Inflammatory macrophage treated with lipopolysaccharide for 4 hours (primary cell): ENCODE measurements at places on chromosomes 11 and 22.
A peak's percentile ranks its signal among the peaks of the same experiment; 100 is the strongest.

DNA sequence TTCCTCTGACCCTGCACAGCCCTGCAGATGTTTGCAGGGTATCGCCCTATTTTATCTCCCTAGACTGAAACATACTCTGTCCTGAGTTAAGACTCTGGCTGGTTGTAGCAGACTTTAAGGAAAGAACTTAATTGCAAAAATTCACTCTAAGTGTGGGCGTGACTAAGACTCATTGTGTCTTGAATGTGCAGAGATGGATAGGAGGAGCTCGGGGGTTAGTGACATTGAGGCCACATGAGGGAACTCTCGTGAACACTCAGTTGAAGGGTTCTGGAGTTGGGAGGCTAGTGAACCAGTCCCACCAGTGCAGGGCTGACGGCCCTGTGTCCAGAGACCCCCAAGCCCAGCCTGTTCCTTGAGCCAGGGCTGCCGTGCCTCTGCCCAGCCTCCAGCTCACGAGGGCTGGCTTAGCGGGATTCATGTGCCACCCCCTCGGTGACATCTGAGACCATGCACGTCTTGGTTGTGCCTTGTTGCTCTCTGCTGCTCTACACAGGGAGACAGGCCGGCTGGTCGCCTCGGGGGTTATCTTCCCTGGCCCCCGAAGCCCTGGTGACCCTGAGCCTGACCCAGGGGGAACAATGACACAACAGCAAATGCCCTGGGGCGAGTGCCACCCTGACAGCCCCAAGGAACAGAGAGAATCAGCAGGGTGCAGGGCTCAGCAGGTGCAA is 11.4 kb upstream of the TBX1 start:
- DNase-seq: no peak

GRCh38 chr11:7648264-7648663 is 25.0 kb downstream of the CYB5R2 start:
- DNase-seq: no peak

GRCh38 chr22:41821471-41822316 is 11.2 kb upstream of the SREBF2 start:
- no peak for DNase-seq

DNA sequence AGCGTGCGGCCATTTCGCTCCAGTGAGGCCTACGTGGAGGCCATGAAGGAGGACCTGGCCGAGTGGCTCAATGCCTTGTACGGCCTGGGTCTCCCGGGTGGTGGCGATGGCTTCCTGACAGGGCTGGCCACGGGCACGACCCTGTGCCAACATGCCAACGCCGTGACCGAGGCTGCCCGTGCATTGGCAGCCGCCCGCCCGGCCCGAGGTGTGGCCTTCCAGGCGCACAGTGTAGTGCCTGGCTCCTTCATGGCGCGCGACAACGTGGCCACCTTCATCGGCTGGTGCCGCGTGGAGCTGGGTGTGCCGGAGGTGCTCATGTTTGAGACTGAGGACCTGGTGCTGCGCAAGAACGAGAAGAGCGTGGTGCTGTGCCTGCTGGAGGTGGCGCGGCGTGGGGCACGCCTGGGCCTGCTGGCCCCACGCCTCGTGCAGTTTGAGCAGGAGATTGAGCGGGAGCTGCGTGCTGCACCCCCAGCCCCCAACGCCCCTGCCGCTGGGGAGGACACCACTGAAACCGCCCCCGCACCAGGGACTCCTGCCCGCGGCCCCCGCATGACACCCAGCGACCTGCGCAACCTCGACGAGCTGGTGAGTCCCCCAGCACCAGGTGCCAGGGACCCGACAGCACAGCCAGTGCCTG is 1.8 kb downstream of the GAS2L1 start:
- no peak for DNase-seq

GRCh38 chr11:68390315-68390714 is 70.2 kb upstream of the PPP6R3 start:
- no peak for DNase-seq

GRCh38 chr11:61917334-61918109 is at the start of gene RAB3IL1:
RAB3IL1 (minus strand) TSS chr11:61917566; CDS start chr11:61917367, 199 bp downstream.
- DNase-seq: no peak

- no peak for DNase-seq
Observed at GRCh38 chr11:69703453-69703767, 412 bp downstream of the FGF19 start.

GRCh38 chr11:124982043-124982442 is 28.0 kb downstream of the CCDC15 start:
- no peak for DNase-seq

- no peak for DNase-seq
Observed at GRCh38 chr11:104011044-104011443, 25.4 kb upstream of the DDI1 start.

DNA sequence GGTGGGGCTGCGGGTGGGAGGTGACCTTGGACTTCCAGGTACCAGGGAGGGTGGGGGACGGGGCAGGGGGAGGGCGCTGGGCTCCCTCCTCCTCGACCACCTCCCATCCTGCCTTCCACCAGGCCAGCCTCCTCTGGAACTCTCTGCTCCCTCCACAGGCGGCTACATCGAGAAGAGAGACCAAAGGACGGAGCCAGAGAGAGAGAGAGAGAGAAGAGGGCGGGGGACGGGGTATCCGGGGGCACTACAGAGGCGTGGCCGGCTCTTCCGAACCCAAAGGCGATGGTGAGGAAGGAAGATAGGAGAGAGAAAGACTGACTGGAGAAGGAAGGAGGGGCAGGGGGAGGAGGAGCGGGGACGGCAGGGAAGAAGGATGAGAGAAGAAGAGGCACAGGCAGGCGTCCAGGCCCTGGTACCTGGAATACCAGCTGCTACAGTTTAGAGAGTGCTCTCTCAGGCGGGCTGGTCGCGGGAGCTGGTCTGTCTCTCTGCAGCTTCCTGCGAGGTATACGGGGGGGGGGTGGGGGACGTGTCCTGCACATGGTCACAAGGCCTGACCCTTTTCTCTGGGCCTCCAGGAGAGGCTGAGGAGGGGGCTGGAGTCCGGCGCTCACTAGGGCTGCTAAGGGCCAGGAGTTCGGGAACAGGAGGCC is 38.0 kb downstream of the IGSF9B start:
- DNase-seq: no peak

DNA sequence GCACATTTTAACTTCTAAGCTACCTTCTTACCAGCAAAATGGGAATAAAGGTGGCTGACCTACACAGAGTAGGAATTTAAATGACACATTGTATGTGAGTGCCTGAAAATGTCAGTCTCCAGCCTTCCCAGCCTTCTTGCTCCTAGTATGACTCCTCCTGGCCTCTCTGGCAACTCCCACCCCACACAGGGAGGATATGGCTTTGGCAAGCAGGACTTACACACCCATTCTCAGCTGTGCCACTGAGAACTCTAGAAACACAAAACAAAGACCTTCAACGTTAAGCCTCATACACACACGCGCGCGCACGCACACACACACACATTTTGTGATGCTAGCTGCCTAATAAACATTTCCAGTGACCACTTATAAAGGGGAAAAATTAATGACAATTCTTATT is 65.8 kb downstream of the PACSIN2 start:
- DNase-seq: no peak

DNA sequence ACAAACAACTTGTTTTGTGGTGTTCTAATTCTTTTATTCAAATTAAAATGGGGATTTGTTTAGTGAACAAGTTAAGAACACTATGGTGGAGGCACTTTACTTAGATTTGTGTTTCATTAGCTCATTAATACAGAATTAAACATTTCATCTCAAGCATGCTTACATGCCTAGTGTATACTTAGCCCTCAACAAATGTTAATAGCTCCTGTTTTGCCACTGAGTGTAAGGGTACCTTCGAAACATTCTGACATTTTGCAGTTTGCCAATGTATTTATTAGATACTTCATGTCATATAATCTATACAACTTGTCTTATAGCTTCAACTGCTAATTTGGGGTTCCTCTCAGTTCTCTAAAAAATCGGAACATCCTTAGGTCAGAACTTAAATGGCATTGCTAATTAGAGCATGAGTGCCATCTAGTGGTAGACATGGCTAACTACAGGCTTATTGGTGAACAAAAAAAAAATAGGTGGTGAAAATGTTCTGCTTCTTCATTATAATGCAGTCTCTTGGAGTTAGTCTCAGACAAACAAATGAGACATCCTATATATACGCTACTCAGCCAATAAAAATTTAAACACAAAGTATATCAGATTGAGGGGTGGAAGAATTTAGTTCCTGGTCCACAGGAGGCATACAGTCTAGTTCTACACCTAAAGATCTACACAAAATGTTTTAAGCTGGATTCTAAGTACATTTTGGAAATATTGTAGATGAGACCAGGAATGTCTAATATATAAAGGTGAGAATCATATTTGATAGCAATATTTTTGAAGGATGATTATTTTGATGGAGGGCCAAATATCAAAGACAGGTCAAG is 4.9 kb upstream of the CNTN5 start:
- peak; percentile 30 for DNase-seq

GRCh38 chr11:77656362-77656761 is 18.8 kb upstream of the CLNS1A start:
- no peak for DNase-seq

- DNase-seq: no peak
Observed at GRCh38 chr22:49587987-49588386, 239.7 kb downstream of the BRD1 start.

DNA sequence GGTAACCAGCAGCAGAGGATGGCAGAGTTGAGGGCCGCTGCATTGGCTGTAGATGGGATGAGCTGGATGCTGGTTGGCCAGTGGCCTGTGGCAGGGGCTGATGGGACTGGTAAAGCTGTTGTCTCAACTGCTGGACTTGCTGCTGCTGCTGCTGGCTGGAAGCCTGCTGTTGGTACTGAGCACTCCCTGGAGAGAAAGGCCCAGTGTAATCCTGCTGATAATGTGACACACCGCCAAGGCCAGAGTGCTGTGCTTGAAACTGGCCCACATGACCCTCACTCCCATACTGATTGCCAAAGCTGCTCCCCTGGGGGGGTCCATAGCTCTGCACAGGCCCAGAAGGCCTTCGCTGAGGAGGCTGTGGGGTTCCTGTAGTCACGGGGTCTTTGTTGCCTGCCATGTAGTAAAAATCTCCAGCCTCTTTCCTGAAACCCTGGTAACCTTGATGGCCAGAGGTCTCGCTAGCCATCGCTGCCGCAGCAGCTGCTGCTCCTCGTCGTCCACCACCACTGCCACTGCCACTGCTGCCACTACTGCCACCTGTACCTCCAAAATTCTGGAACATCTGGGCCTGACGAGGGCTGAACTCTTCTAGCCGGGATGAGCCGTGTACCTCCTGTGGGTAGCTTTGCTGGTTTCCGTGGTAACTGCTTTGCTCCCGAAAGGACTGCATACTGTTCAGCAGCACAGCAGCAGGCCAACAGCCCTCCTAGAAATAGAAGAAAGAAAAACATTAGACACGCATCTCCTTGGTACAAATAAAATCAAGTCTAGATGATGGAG is 55.6 kb downstream of the TCF20 start:
- no peak for DNase-seq

DNA sequence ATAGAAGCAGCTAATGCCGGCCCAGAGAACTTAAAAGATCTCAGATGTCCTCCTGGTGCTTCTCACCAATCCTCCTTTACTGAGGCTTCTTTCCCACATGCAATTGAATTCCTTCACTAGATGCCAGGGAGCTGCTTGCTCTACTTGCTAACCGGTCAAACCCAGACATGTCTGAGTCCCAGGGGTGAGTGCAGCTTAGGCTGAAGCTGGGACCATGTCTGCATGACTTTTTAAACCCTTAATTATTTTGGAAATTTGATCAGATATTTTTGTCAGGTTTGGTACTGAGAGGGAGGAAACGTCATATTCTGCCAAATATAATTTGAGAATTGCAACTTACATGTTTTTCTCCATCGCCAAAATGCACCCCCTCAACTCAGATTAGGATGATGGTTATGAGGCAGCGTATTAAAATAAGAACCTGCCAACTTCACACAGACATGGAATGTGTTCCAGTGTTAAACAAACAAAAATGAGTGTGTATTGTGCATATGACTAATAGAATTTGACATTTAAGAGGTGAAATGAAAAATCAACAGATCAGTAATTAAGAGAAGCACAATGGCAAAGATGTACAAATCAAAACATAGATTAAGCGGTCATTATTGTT is 529.5 kb downstream of the ETS1 start:
- no peak for DNase-seq

DNA sequence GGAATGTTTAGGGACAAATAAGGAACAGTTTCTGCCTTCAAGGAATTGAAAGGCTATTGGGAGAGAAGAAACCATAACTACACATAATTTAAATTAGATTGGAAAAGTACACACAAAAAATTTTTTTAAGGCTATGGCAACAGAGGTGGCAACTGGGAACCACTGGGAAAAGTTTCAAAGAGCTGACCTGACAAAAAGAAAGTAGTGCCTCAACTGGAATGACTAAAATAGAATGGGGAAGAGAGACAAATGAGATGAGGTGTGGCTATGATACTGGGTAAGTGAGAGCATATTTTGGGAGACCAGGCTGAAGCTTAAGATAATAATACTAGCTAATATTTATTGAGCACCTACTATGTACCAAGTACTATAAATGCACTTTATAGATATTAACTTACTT is 2.9 kb upstream of the AKIP1 start:
- peak; percentile 5 for DNase-seq

- no peak for DNase-seq
Observed at GRCh38 chr11:15988016-15988550, 368.3 kb downstream of the SOX6 start.

DNA sequence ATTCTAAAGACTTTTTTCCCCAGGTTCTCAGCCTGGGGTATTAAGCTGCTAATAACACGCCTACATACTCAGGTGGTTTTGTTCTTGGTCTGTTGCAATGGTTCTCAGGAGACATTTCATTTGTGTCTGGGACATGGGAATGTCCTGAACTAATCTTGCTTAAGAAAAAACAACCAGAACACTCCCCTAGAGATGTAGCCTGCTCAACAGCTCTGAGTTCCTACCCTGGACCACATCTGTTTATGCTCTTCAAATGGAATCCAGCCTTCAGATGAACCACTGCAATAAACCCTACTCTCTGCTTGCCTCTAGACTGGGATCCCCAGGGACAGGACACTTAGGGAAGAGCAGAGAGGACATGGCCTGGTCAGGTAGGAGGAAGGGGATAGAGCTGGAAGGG is 29.9 kb downstream of the RELT start:
- no peak for DNase-seq

- DNase-seq: no peak
Observed at GRCh38 chr22:42752230-42752746, 31.6 kb upstream of the A4GALT start.

GRCh38 chr11:64297699-64298358 is 2.3 kb upstream of the CATSPERZ start:
- DNase-seq: no peak
